ENCODE measurements at places on chromosomes 7 and 10.

GRCh38 chr7:96778263-96778662 is 68.6 kb upstream of the SEM1 start:
- DNase-seq: no peak

GRCh38 chr7:121475806-121476205 is 79.7 kb upstream of the FAM3C start:
- DNase-seq: no peak

- DNase-seq: no peak
Measured at GRCh38 chr10:70106958-70107791, 25.4 kb downstream of the AIFM2 start.

GRCh38 chr7:123581162-123581459 is 20.5 kb upstream of the ASB15 start:
- DNase-seq: no peak

DNA sequence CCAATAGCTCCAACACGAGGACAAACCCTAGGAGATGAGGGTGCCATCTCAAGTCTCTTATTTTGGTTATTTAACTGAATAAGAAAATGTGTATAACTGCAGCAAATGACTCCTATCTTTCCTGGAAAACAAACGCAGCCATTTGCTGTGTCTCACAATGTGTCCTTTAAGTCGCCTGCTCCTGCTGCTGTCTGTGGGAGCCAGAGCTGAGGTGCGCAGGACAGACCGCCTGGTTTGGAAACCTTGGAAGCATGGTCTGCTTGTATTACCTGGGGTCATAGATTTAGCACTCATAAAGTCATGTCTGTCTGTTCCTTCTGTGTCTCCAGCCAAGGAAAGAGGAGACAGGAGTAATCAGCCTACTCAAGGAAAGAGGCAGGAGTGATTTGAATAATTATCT is 760.2 kb downstream of the GRID1 start:
- DNase-seq: no peak

- no peak for DNase-seq
Measured at GRCh38 chr7:125112850-125113249, 183.2 kb upstream of the POT1 start.

- peak; percentile 10 for DNase-seq
Measured at GRCh38 chr7:64946772-64947171, 43.7 kb downstream of the ZNF273 start.

- no peak for DNase-seq
Measured at GRCh38 chr7:47525066-47525623, 56.8 kb downstream of the TNS3 start.

DNA sequence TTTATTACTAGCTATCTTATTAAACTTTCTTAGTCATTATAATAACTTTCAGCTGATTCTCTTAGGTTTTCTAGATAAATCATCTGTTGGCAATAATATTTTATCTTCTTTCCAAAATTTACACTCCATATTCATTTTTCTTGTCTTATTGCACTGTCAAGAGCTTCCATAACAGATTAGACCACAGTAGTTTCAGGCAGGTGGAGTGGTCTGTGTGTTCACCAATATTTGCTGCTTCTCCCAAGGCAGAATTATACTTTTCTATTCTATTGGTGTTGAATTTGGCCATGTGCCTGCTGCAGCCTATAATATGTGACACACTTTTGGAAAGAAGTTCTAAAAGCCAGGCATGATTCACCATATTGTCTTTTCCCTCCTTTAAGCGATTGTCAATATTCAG is 422.8 kb downstream of the GATA3 start:
- DNase-seq: no peak

GRCh38 chr7:135901585-135902540 is 75.3 kb downstream of the MTPN start:
- no peak for DNase-seq

DNA sequence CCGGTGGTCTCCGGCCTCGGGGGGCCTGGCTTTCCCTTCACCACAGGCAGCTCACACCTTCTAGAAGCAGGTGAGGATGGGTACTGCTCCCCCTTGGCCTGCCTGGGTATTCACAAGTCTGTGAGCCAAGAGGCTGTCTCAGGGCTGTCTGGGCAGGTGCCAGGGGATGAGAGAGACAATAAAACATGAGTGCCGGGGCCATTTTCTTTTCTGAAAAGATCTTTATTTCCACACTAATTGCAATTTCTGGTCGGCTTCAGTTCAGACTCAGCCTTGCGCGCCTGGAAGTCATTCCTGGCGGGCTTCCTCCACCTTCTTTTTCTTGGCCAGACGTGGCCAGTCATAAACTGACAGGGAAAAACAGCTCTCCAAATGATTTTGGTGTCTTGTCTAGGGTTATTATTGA is 171.2 kb downstream of the ARHGAP12 start:
- no peak for DNase-seq

DNA sequence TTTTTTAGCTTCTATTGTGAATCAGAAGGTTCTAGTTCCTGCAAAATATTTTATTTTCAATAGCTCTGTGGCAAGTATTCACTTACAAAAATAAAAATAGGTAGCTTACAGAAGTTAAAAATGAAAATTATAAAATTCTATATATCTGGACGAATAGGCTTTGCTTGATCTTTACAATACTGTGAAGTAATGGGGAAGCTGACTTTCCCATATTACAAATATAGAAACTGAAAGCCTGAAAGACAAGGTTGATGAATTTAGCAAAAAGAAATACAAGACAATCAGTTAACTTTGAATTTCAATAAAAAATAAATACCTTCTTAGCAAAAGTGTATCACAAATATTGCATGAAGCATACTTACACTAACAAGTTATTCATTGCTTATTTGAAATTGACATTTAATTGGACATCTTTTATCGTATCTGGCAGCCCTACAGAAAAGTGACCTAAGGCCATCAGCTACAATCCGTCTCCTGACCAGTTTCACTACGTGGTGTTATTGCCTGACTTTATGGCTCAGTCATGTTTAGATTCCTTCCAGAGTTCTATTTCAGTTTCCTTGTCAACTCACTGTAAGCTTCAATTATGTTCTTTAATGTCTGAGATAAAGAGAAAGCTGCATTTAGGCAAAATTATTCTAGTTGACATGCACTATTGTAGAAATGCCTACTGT is 310.5 kb upstream of the HGF start:
- DNase-seq: peak; percentile 1

DNA sequence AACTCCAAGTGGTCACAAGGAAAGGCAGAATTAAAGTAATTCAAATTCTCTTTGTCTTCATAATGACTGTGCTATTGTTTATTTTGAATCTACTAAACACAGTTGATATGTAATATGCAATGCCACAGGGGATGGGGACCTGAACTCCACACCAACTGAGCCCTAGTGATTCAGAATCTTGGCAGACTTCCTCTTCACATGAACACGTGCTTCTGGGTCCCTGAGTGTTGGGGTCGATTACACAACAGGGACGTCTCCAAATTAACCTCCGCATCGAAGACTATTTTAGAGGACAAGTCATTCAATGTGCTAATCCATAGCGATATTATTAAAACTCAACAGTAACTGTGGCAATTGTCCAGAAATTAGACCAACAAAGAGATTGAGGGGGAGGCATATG is 95.3 kb upstream of the CARD11 start:
- DNase-seq: no peak

DNA sequence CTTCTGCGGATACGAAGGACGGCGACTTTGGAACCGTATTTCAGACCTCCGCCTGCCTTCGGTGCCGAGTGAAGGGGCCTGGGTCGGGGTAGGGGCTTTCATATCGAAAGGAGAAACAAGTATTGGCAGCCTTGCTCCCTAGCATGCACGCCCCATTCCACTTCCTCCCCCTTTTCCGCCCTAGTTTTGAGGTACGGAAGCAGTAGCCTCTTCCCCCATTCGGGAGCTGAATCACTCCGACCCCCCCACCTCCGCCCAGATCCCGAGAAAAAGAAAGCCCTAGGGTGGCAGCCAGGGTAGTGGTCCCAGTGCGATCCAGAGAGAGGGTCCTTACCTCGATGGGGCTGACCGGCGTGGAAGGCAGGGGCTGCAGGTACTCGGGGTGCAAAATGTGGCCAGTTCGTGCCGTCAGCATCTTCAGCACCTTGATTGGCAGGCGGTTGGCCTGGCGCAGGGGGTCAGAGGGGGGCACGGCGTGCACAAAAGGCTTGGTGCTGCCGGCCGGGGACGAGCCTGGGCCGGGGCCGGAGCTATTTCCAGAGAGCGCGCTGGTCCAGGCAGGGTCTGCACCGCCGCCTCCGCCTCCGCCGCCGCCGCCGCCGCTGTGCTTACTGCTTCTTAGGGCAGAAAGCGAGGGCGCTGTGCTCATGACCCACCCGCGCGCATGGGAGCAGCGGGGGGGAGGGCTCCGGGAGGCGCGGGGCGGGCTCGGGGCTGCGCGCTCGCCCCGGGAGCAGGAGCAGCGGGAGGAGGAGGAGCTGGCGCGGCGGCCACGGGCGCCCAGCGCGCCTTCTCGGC is 594 bp downstream of the ZNF503 start:
- peak; percentile 34 for DNase-seq

GRCh38 chr10:21334891-21335696 is 190.4 kb downstream of the SKIDA1 start:
- no peak for DNase-seq

DNA sequence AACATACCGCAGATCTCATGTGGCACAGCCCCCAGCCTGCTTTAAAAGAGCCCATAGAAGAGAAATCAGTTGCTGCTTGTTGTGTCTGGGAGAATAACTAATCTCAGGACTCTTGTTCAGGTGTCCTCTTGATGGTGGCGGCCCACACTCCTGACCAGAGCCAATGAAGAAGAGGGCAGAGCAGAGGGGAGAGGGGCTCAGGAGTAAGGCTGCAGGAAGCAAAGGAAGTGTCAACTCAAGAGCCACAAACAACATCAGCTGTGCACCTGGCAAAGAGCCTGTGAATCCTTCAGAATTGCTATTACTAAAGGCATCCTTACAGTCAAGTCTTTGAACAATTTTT is 59.8 kb upstream of the PTN start:
- no peak for DNase-seq

DNA sequence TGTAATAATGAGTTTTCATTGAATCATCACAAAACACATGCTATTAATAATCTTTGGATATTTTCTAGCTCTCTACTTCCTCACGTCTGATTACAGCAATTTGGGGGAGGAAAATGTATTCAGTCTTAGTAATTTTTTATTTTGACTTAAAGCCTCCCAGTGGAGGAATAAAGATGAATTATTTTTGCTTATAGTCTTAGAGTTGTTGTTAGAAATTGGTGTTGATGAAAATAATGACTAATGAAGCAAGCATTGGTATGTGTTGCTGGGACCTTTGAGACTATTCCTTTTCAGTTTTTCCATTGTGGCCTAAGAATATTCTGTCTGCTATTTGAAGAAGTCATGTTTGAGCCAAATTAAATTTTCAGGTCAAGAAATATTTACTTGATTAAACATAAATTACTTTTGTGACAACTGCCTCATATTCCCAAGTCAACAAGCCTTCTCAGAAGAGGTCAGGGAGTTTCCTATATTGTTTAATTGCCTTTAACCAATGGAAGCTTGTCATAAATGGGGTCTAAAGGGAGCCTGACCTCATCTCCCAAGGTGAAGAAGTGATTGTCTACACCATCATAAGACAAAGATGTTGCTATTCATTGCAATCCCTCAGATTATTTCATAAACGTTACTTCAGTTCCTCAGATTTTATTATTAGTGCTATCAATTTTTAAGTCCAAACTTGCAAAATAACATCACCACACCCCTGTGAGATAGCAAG is 90.0 kb downstream of the ST7 start:
- no peak for DNase-seq

- DNase-seq: no peak
Measured at GRCh38 chr7:45402480-45403218, 171.5 kb upstream of the ADCY1 start.

DNA sequence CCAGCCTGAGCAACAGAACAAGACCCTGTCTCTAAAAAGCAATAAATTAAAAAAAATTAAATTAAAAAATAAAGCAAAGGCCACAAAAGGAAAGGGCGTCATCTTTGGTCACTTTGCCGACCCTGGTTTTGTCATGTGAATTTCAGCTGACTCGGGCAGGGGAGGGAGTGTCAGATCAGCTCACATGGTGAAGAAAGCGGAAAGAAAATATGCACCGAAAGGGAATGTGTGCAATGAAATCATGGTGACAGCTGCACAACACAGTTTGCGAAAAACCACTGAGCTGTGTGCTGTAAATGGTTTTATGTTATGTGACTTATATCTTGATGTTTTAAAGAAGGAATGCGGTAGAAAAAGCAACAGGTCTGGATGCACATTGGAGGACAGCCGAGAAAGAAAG is 39.8 kb downstream of the RCC1L start:
- no peak for DNase-seq

DNA sequence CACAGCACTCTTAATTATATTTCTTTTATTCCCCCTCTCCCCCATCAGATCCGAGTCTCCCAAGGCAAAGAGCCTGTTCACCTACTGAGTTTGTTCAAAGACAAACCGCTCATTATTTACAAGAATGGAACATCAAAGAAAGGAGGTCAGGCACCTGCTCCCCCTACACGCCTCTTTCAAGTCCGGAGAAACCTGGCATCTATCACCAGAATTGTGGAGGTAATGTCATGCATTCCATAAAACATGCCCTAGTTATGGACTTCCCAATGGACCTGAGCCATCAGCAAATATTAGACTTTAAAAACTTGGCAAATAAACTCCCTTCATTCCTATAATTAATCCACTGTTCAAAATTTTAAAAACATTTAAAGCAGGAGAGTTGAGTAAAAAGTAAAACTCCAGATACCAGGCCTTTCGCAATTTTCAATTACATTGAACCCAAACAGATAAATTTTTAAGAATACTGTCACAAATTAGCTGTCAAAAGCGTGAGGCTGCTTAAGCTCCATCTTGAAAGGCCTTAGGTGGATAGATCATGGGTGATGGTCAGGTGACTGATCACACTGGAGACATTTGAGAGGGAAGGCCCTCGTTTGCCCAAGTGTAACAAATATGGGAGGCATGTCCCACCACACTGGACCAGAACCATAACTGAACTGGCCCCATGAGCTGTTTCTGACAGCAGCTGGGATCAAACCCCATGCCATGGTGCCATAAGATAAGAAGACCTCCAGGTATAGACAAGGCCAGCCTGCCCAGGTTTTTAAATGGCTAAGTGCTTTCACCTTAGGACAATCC is 46.9 kb upstream of the ARL4A start:
- no peak for DNase-seq

DNA sequence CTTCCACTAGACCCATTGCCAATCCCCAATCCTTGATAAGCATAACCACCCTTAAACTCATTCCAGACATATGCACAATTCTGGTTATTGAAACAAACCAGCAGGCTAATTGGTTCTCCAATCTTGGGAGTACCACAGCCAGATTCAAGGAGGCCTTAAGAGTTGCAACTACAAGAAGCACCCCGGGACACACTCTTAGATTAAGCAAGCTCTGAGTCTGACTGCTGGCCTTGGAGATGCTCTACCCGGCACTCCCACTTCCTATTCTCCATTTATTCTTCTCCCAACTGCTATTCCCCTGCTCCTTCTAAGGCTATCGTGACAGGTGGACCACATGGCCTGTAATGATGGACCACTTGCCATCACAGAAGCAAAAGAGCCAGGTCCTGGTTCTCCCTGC is 40.3 kb downstream of the CYTH3 start:
- no peak for DNase-seq
